ENCODE measurements at places on chromosomes 11 and 22.
A peak's percentile ranks its signal among the peaks of the same experiment; 100 is the strongest.

DNA sequence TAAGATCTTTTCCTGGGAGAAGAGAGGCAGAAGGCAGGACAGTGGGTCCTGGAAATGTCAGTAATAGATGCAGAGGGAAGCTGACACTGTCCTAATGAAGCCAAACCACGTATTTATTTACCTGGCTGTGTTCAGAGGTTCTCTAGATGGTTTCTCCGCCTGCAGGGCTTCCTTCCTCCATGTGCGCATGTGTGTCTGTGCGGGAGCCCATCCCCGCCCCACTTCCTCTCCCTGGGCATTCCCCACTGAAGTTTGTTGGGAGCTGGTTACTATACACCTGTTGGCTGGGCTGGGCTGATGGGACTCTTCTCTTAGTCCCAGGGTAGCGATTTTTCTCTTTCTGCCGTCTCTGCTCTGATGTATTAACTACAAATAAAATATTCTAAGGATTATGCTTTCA, 204.9 kb upstream of the TBCEL start:
- no peaks in the 10 kb centered on the region for H3K36me3 ChIP-seq
- H3K27me3 ChIP-seq: peaks cover 43% of the 10 kb centered on the region
- no peak for DNase-seq

DNA sequence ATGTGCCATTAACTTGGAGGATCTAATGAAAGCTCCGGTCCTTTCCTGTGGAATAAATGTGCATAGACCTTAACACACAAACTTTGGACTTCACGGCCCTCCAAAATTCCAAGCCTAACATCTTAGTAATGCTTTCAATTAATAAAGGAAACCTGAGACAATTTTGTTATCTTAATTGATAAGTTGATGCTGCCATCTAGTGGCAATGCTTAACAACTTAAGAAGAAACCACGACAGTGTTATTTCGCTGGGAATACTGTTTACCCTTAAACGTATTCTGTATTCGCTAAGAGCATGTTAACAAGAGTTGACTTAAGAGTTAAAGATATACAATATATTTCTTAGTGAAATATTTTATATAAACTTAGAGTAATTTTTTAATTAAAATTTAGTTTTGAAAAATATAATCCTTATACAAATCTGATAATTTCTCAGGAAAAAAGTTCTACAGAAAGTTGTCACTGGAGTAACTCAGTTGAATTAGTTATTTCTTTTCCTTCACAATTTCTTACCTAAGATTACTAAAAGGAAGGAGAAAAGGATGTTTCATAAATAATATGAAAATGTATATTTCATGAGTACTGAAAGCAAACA, 35.0 kb upstream of the OR9G4 start:
- no peaks in the 10 kb centered on the region for H3K4me1 ChIP-seq
- no peak overlapping the region for H3K27ac ChIP-seq
- peak; percentile 3 for DNase-seq
- H3K4me3 ChIP-seq: no peak overlapping the region
- no peaks in the 10 kb centered on the region for H3K27me3 ChIP-seq

DNA sequence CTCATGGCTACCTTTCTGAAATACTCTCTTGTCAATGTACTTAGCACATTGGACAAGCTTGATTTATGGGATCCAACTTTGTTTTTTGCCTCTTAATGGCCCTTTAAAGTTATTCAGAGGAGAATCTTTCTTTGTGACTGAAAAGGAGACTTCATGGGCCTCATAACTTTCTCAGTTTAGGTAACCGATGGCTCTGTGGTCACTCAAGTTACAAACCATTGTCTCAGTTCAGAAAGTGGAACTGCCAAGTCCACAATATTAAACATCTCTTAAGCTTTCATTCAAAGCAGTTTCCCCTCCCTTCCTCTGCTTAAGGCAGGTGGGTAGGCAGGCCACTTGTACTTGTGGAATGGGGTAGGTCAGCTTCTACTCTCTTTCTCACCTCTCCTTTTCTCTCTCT, 12.3 kb upstream of the ARL14EP start:
- no peak overlapping the region for H3K4me3 ChIP-seq
- H3K27ac ChIP-seq: no peak overlapping the region
- peaks cover 7% of the 10 kb centered on the region for H3K27me3 ChIP-seq

DNA sequence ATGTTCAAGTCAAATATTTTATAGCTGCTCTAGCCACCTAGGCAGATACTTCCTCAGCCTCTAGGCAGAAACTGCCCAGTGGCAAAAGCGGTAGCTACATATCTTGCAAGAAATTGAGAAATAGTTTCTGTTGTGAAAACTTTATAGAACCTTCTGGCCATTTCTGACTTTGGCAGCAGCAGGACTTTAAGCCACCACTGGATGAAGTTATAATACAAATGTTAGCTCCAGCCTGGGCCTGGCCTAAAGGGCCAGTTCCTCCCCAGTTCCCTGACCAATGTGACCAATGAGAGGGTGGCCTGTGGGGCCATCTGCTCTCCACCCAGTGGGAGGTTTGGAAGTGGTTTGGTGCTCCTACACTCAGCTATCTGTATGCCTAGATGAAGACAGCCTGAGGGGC, 254.0 kb upstream of the NARS2 start:
- H3K4me1 ChIP-seq: peaks cover 61% of the 10 kb centered on the region
- peak overlapping the region; percentile 88 for H3K27ac ChIP-seq
- no peak overlapping the region for H3K4me3 ChIP-seq
- H3K36me3 ChIP-seq: peaks cover 52% of the 10 kb centered on the region
- H3K27me3 ChIP-seq: no peaks in the 10 kb centered on the region
- DNase-seq: no peak

DNA sequence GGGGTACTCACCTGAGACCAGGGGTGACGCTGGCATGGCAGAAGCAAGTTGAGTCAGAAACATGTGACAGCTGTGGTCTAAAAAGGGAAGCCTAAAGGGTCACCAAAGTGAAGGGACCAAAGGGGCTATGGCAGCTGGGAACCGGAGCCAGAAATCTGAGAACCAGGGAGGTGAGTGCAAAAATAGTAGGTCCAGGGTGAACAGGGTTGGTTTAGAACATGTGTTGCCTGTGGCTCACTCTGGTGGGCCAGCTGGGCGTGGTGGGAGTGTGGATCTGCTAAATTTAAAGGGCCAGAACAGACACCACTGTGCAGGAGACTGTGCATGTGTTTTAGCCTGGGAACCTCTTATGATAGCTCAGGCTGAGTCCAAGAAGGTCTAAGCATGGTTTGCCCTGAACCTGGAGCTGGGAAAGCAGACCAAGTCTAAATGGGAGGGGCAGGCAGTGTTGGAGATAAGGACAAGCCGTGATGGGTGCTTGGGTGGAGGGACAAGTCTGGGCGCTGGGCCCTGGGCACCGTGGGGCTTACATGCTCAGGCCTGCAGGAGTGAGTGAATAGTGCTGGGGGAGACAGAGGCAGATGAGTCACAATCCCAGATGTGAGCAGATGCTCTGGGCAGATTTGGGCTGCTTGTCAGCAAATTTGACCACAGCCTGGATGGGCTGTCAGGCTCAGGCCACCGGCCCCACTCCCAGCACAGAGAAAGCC, 41.4 kb upstream of the ZBED5 start:
- no peak overlapping the region for H3K27ac ChIP-seq
- no peak overlapping the region for H3K4me3 ChIP-seq
- peaks cover 8% of the 10 kb centered on the region for H3K27me3 ChIP-seq
- H3K4me1 ChIP-seq: peaks cover 35% of the 10 kb centered on the region
- no peaks in the 10 kb centered on the region for H3K36me3 ChIP-seq
- DNase-seq: no peak

GRCh38 chr22:44472598-44472997, 25.4 kb downstream of the RTL6 start:
- peaks cover 7% of the 10 kb centered on the region for H3K36me3 ChIP-seq
- H3K27me3 ChIP-seq: peaks cover 65% of the 10 kb centered on the region
- H3K27ac ChIP-seq: no peak overlapping the region
- H3K4me3 ChIP-seq: no peak overlapping the region
- no peaks in the 10 kb centered on the region for H3K4me1 ChIP-seq
- DNase-seq: no peak

DNA sequence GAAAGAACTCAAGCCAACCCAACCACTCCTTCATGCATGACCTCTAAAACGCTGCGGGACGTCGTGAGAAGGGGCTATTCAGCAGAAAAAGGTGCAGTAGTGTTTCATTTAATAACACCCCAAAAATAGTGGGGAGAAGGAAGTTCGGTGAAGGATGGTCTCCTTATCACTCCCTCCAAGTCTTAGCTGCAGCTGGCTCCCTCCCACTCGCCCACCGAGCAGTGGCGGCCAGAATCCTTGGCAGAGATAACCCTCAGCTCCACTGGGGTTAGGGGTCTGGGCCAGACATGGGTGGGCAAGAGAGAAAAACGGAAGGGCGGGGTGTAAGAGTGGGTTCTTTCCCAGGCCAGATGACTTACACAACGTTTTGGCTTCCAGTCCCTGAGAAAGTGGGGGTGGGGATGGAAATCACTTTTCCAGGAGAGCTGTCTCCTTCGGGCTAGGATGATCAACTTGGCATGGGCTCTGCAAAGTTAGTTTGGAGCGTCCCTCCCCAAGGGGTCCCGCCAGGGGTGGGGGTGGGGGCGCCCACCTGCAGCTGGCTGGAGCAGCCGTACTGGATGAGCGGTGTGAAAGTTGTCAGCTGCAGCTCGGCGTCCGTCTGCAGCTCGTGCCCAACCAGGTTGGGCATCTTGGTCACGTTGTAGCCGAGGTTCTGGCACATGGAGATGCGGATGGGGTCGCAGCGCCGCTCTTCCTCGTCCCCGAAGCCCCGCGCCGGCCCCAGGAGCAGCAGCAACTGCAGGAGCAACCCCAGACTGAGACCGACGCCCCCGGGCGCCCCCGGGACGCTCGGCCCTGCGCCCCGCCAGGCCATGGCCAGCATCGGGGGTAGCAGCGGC, 705 bp downstream of the FZD4 start:
- peak; percentile 43 for DNase-seq
- H3K4me1 ChIP-seq: peaks cover 82% of the 10 kb centered on the region
- peaks cover 34% of the 10 kb centered on the region for H3K36me3 ChIP-seq
- H3K4me3 ChIP-seq: peak overlapping the region; percentile 95
- H3K27me3 ChIP-seq: peaks cover 14% of the 10 kb centered on the region
- peak overlapping the region; percentile 41 for H3K27ac ChIP-seq

GRCh38 chr11:102767800-102768199, 12.6 kb downstream of the MMP10 start:
- H3K4me3 ChIP-seq: no peak overlapping the region
- no peaks in the 10 kb centered on the region for H3K4me1 ChIP-seq
- no peak for DNase-seq
- H3K36me3 ChIP-seq: no peaks in the 10 kb centered on the region
- no peak overlapping the region for H3K27ac ChIP-seq

DNA sequence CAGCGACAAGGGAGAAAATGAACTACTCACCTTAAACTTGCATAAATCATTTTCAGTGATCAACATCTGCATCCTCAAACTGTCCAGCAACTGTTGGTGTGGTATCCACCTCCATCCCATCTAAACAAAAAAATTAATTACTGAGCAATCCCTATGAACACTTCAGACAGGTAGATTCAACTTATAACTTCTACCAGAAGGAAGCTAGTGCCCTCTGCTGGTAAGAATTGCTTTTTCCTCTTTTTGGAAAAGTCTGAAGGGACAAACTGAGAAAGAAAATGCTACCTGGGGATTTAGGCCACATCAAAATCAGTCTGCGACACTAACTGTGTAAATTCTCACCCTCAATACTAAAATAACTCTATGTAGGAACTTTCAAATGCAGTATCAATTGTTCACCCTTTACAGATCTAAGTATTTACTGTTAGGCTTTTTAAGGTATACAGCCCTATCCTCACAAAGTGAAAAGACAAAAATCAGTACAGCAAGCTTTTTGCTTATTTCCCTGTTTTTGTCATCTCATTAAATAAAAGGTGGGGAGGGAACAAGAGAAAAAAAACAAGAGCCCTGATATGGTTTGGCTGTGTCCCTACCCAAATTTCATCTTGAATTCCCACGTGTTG, 17.9 kb downstream of the CLNS1A start:
- DNase-seq: peak; percentile 15
- H3K27me3 ChIP-seq: no peaks in the 10 kb centered on the region
- peaks cover 83% of the 10 kb centered on the region for H3K36me3 ChIP-seq
- no peak overlapping the region for H3K4me3 ChIP-seq
- peak overlapping the region; percentile 80 for H3K27ac ChIP-seq

DNA sequence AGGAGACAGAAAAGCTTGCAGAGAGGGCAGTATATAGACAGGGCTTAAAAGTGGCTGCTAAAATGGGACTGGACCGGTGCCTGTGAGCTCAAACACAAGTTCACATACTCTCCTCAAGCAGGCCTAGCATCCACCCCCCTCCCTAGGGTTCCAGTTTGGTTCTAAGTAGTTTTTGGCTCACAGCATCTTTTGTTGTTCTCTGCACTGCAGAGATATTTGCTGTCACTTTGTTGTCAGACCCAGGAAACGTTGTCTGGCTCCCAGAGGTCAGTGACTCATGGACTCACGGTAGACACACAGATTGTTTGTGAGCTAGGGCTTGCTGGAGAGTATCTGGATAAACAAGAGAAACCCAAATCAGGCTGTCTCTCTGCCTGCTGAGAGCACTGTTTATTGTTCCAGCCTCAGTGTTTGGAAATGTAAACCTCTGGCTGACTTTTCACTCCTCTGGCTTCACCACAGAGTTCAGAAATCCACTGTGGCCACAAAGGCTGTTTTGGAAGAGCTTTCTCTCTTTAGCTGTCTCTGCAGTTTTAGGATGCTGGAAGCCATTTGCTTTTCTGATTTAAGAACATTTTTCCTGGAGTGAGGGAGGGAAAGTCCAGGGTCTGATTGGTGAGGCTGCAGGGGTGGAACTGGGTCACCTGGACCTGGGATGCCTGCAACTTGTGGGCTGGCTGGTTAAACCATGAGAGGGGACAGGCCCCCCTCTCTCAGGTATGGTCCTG, 303.7 kb upstream of the PLET1 start:
- DNase-seq: no peak
- peaks cover 35% of the 10 kb centered on the region for H3K4me1 ChIP-seq
- no peaks in the 10 kb centered on the region for H3K36me3 ChIP-seq
- H3K27me3 ChIP-seq: no peaks in the 10 kb centered on the region

- peak; percentile 73 for DNase-seq
- H3K4me1 ChIP-seq: peaks cover 44% of the 10 kb centered on the region
- H3K27me3 ChIP-seq: peaks cover 3% of the 10 kb centered on the region
- peak overlapping the region; percentile 87 for H3K4me3 ChIP-seq
- peaks cover 7% of the 10 kb centered on the region for H3K36me3 ChIP-seq
Observed at GRCh38 chr22:31347251-31348008, 1.3 kb upstream of the PATZ1 start.

DNA sequence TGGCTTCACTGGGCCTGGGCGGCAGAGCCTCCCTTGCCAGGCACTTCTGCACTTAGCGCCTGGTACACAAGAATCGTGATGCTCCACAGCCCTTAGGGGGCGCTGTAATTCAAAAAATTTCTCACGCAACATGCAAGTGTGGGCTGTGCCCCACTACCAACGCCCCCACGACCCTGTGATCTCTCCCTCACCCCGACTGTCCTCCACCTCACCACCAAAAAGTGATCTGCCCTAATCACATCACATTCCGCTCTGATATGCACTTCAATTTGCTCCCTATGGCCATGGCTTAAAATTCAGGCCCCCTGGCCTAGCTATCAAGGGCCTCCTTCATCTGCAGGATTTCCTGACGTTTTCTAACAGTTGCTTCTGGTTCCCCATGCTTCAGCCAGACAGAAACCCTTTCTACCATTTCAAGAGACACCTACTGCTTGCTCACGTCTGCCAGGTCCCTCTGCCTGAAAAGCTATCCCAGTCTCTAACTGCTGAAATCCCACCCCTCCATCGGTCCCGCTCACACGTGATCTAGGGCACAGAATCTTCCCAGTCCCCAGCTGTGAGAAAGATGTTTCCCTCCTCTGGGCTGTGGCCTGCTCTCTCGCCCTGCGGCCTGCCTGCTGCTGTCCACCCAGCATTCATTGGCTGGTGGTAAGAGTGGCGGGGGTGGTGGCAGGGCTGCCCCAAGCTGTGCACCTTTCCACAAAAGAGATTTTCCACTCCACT, 27.9 kb upstream of the LRRC32 start:
- H3K4me1 ChIP-seq: peaks cover 35% of the 10 kb centered on the region
- no peak overlapping the region for H3K4me3 ChIP-seq
- no peaks in the 10 kb centered on the region for H3K36me3 ChIP-seq
- DNase-seq: no peak
- peaks cover 7% of the 10 kb centered on the region for H3K27me3 ChIP-seq

Data from nephron progenitor cell (in vitro differentiated cells).